ENCODE measurements at places on chromosomes 2 and 18.
A peak's percentile ranks its signal among the peaks of the same experiment; 100 is the strongest.

DNA sequence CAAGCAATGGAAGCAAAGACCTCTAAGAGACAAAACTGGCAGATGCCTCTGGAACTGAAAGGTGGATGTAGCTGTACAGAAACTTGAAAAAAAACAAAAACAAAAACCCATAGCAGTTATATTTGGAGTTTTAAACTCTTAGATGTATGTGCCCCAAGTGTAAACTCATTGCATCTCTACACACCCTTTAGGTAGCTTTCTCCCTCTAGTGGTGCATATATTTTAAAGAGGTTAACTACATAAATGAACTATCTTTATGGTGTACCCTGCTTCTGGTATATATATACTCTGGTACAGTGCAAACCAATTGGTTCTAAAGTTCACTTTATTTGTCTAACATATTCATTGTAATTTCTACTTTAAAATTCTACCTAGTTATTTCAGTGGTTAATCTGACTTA is 518.2 kb downstream of the NRXN1 start:
- no peak for DNase-seq

GRCh38 chr2:190465060-190465459 is 56.9 kb downstream of the MFSD6 start:
- DNase-seq, result no peak

GRCh38 chr18:67400502-67401117 is 115.9 kb downstream of the DSEL start:
- no peak for DNase-seq

DNA sequence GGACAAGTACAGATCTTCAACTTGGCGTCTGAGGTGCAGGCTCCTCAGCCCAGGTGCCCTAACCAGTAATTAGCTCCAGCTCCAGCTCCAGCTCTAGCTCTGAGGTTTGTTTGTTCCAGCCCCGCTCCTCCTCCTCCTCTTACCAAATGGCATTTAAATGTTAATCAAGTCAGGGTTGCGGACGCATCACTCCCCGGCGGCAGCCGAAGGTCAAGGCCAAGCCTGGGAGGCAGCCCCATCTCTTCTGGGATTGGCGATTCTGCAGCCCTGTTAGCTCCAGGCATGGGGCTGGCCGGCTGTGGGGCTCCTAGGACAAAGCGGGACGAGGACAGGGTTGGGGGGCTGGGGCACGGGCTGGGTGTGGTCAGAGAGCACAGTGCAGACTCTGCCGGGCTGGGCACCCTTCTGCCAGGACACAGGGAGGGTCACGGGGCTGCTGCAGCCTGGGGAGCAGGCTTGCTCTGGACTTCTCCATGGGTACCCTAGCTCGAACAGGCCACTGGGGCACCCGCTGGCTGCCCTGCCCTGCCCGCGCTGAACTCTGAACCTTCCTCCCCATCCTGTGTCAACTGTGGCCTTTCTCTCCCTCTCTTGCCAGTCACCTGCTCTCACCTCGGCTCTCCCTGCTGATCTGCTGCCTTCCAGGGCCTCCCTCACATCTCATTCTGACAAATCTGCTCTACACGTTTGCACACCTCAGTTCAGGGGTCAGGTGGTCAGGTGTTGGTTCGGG is 203.3 kb downstream of the CELF4 start:
- no peak for DNase-seq

DNA sequence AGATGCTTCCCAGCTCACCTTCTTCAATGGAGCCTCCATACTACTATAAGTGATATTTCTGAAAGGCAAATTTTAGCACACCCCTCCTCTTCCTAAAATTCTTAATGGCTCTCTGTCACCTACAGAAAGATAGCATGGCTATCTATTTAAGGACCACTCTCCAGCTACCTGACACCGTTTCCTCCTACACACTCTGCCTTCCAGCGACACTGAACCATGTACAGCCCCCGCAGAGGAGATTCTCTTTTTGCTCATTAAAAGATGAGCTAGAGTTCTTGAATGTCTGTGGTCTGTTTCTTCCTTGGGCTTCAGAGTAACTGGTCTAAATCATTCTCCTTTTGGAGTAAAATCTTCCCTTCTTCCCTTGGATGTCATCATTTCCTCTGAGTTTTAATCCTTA is 38.4 kb upstream of the GAREM1 start:
- DNase-seq, result no peak

DNA sequence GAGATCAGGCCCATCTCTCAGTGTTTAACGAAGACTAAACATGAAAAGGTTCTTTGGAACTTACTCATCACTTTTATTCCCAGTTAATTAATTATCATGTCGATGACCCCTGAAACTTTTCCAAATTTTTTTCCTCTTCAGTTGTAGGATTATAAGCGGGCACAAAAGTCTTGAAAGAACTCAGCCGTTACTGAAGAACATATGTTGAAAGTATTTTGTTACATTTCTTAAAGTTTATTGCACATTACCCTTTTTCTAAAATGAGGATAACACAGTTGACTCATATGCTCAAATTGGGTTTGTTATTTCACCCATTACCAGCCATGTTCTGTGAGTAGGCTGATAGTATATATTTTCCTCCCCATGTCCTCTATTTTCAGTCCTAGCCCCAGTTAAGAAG is 75.9 kb upstream of the COL3A1 start:
- DNase-seq, result no peak

DNA sequence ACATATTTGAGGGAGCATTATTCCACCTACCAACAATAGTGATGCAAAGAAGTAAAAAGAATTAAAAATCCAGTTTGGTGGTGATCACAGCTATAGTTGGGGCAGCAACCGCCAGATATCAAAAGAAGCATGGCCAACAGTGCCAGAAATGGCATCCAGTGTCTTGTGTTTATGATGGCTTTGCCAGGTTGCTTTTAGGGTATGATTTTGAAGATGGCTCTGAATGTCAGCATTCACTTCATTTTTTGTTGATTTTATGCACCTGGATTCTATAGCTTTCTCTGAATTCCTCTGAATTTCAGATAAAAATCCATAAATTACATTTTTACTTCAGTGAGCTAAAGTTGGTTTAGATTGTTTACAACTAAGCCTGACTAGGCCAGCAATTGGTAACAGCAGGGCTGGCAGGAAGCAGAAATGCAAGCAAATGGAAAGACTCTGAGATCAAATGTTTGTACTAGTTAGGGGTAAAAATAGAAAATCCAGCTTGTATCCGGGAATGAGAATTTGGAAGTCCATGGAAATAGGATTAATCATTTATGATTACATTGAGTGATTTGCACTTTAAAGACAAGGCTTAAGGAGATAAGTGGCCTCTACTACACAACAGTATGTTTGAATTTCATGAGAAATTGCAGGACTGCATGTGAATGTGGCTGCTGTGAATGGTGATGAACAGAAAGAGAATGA is 40.4 kb downstream of the COL3A1 start:
- no peak for DNase-seq

DNA sequence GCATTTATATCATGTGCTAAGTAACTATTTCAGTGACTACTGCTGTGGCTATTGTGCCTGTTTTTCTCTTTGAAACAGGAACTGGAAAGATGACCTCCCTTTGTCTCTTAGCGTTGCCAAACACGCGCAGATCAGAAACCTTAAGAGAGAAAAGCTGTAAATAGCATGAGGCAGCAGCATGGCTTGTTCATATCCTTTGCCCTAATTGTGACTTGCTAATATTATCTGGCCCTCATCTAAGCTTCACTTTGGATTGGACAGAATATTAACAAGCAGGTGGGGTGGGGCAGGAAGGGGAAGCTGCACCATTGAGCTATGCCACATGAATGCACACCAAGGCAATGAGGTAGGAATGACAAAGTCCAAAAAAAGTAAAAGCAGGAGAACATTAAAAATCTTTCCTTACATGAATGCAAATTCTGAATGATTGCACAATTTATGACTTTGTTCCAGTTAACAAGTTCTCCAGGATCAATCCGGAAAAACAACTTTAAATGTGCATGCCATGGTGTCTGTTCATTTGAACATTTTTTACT is 128.4 kb downstream of the IRS1 start:
- DNase-seq, result no peak

DNA sequence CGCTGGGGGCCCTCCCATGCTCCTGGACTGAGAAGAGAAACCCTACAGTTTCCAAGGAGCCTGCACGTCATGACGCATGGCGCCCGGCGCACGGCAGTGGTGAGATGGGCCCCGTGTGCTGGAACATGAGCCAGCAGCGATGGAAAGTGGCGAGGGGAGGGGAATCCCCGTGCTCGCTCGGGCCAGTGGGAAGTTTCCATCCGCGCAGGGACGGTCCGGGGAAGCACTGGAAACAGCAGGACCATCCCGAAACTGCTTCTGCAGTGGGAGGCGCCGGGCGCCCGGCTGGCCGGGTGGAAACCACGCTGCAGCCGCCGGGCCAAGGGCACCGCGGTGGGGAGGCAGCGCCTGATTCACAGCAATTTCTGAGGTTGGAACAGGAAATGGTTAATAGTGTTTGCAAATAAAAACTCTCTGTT is 4.9 kb upstream of the PDCD1 start:
- peak; percentile 62 for DNase-seq

GRCh38 chr2:45774688-45775244 is 123.3 kb downstream of the PRKCE start:
- DNase-seq, result no peak

- no peak for DNase-seq
Observed at GRCh38 chr2:205902041-205902899, 183.7 kb downstream of the INO80D start.

- no peak for DNase-seq
Observed at GRCh38 chr2:23157812-23158211, 227.2 kb upstream of the KLHL29 start.

- no peak for DNase-seq
Observed at GRCh38 chr2:159613651-159614285, 2.6 kb downstream of the BAZ2B start.

DNA sequence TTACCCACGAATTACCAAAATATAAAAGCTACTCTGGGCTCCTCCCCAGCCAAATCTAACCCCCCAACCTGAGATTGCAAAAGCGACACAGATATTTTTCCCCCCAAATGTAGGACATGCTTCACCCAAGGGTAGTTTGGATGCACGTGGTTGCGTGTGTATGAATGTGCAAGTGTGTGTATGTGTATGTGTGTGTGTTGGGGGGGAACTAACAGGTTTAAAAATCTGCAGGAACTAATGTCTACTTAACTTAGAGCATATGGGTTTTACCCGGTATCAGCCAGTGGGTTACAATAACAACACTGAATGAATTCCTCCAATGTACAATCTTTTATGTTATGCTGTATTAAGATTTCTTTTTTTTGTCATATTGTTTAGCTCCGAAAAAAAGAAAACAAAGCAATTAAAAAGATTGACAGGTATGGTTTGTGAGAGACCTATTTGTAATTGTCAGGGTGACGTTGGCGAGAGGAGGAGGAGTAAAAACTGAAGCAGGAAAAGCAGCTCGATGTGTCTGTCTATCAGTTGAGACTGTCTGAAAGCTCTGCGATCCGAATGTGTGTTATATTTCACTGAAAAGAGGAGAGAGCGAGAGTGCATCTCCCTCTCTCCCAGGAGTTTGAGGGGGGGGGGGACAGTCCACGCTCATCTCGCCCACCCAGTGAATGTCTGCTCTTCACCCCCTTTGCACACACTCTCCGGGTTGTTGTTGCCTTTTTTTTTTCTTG is at the start of gene TSHZ1:
Gene TSHZ1, plus strand, starts transcription at position 524 of the 728 bp plus-strand sequence. CDS start 1,080 bp downstream, outside the sequence.
- DNase-seq, result peak; percentile 80

DNA sequence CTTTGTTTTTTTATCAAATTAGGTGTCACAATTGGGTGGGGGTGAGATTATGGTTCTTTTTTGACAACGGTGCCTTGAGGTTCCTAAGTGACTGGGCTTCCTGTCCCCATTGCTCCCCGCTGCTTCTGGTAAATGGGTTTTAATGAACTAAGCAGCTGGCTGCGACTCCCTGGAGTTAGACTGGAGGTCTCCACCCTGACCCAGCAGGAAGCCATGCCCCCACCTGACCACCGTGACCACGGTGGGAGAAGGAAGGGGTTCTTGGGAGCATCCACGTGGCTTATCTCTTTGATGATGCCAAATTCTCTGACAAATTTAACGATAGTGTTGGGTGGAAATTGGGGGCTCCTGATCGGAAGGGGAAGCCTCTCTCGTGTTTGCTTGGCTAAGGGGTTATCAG is 12.2 kb downstream of the CNDP2 start:
- no peak for DNase-seq

DNA sequence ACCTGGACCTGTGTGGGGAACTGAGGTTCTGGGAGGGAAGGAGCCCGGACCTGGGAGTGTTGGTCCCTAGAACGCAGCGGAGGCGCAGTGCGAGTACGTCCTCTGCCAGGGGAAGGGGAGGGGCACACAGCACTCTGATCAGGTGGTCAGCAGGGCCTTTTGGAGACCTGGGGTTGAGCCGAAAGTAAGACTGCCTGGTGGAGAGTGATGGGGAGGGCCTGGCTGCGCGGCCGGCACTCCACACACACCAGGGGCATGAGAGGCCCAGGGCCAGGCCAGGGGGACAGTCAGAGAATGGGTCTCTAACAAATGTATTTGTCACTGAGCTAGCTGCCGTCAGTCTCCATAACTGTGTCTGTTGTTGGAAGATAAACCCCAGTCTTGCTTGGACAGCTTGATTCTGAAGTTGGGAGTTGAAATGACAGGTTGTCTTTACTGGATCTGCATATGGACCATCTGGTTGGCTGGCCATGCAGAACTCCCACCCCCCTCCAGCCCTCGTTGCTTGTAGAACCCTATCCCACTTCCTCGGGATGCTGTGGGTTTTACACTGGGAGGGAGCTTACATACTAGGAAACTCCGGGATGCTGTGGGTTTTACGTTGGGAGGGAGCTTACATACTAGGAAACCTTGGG is 75.4 kb upstream of the NFATC1 start:
- no peak for DNase-seq

DNA sequence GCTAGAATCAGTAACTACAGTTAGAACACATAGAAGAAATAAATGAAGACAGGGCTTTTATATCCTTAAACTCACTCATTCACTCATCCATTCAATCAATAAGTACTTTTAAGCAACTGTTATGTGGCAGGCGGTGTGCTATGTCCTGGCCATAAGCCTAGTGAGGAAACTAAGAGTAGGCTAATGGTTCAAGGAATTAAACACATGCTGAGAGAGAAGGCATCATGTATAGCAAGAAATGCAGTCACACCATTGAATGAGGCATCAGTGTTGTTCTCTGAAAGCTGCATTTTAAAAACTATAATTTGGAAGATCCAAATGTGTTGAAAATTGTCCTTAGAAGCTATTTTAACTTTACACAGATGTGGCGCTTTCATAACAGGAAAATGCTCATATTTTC is 86.5 kb upstream of the DTNA start:
- no peak for DNase-seq

DNA sequence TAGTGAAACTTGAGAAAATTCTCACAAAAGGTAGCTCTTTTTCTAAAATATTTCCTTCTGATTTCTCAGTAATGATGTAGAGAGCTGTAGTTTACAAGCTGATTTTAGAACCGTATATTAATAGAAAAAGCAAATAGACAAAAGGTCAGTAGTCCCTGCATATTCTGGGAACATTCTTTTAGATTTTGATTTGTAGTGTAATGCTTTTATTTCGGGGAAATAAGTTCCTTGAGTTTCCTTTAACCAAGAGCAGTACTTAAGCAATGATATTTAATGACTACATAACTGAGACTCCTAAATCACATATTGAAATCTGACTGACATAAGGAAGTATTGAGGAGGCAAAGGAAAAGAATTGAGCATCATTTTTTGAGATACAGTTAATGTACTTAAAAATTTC is 22.4 kb downstream of the NBEAL1 start:
- DNase-seq, result no peak

GRCh38 chr2:74199275-74199701 is 873 bp downstream of the MTHFD2 start:
- DNase-seq, result no peak

All from GM10248 (cell line).